ENCODE measurements at places on chromosomes 3 and 15. TPM values are rescaled to one million over a fixed set of nuclear protein-coding genes. Genes with fewer than 3 reads are reported as not detected.

The ISLR gene
- 0.68 TPM for total RNA-seq

The HEMK1 gene
- 20.8 TPM for total RNA-seq

The GOLGA8N gene
- 0.26 TPM for total RNA-seq

The GOLGA8H gene
- 0.24 TPM for total RNA-seq

The SNTN gene
- not detected for total RNA-seq

The UPK1B gene
- total RNA-seq = not detected

The SPRED1 gene
- total RNA-seq = 32.3 TPM

The CRBN gene
- total RNA-seq = 78.0 TPM

The MYEF2 gene
- 140 TPM for total RNA-seq

The IQCB1 gene
- 53.7 TPM for total RNA-seq

The A4GNT gene
- total RNA-seq = not detected

The PIERCE2 gene
- 3.9 TPM for total RNA-seq

The PYGO1 gene
- 9.3 TPM for total RNA-seq

The LRRC31 gene
- not detected for total RNA-seq

The CCR9 gene
- not detected for total RNA-seq

The CPNE9 gene
- not detected for total RNA-seq

The SUSD5 gene
- 3.1 TPM for total RNA-seq

The SSUH2 gene
- 0.37 TPM for total RNA-seq
